Lower lobe of right lung (tissue), 2 donors: ENCODE measurements at places on chromosomes 5 and 9. TPM values are rescaled to one million over a fixed set of nuclear protein-coding genes. Genes with fewer than 3 reads are reported as not detected.

GRCh38 chr5:39520232-39520572, 95.4 kb upstream of the DAB2 start:
- DNase-seq: no peak

DNA sequence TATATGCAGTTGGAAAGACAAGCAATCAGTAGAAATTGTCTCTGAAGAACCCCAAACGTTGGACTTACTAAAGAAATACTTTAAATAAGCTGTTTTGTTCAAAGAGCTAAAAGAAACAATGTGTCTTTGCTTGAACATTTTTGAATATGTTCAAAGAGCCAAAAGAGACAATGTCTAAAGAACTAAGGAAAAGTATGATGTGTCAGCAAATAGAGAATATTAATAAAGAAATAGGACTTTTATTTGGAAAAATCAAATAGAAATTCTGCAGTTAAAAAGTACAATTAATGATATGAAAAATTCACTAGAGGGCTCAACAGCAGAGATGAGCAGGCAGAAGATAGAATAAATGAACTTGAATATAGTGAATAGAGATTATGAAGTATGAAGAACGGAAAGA, 19.2 kb downstream of the TAS2R1 start:
- no peak for DNase-seq

- no peak for DNase-seq
These were observed 66.0 kb downstream of the SH3PXD2B start for GRCh38 chr5:172388246-172388733.

- no peak for DNase-seq
These were observed 313.8 kb downstream of the FAM170A start for GRCh38 chr5:119943148-119943547.

DNA sequence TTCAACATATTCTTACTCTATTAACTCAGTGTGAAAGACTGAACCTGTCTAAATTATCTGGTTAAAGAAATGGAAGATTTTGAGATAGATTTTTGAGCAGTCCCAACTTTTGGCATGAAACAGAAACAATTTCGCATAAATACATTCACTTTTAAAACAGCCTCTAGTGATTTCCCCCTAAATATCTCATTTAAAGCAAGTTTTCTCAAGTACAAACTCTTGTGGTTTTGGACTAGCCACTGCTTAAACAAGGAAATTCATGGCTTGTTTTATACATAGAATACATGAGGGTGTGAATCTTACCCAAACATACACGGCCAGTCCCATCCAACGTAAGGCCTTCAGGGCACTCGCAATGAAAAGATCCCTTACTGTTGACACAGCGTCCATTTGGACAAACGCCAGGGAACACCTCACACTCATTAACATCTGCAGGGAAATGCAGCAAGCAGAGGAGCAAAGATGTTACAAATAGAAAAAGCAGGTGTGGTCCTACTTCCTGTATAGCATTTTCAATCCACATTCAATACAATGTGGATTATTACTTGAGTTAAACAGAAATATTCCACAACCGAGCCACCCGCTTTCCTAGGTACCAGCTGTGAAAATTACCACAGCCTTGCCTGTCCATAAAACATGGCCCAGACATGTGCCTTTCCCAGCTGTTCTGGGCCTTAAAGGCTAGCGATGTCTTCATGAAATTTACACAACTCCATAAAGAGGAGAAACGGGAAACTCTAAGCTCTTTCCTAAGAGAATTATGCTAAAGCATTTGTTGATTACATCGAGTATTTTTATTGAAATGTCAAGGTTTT, 188.8 kb downstream of the FBN2 start:
- no peak for DNase-seq

DNA sequence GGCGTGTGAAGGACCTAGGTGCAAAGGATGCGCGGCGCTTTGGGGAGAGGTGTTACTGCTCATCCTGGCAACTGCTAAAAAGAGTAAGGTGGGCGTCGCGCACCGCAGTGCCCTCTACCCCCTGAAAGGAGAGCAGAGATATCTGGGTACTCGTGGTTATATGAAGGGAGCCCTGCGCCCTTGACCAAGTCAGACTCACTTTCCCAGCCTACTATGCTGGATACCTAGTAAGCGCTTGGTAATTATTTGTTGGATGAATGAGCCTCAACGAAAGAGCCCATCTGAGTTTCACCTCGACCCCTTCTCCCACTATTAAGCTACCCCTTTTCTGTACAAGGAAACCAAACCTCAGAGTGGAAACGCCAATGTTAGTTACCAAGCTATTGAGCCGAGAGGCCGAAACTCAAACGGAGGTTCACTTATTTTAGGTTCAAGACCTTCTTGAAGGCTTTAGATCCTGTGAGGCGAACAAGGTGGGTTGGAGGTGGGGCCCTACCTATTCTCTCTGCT, 8.0 kb downstream of the LHX6 start:
- DNase-seq: no peak

GRCh38 chr9:101191723-101192122, 163.2 kb downstream of the PLPPR1 start:
- no peak for DNase-seq

DNA sequence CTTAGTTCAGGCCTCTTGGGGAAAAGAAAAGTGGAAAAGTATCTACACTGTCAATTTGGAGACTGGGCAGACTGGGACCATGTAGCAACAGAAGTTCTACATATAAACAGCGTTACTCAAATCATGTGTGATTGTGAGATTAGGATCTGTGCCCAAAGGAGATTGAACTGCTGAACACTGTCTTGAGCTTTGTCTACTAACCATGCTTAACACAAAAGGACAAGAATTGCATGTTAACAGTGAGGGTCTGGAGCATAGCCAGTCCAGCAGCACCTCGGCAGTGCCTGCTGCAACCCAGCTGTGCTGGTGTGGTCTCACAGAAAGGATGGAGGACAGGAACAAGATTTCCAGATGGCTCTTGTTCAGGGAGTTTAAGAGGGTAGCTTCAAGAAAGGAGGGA, 5.7 kb downstream of the PAM start:
- no peak for DNase-seq

DNA sequence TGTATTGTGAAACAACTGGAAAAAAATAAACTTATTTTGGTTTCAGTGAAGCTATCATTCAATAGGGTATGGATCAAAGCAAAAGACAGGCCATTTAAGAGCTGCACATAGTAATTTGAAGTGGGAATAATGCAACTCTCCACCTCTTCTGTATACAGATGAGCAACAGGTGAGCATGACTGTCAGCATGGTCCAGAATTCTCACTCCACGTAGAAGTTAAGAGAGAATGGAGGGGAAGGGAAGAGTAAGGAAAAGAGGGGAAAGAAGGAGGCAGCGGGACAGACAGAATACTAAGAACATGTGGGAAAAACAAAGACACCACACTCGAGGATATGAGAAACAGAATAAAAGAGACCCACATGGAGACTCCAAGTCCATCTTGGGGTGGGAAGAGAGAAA, 396.1 kb upstream of the GRIA1 start:
- DNase-seq: no peak

- DNase-seq: no peak
These were observed 37.5 kb downstream of the NAA35 start for GRCh38 chr9:85978496-85978895.

GRCh38 chr9:126630458-126631237, 16.9 kb downstream of the LMX1B start:
- no peak for DNase-seq

DNA sequence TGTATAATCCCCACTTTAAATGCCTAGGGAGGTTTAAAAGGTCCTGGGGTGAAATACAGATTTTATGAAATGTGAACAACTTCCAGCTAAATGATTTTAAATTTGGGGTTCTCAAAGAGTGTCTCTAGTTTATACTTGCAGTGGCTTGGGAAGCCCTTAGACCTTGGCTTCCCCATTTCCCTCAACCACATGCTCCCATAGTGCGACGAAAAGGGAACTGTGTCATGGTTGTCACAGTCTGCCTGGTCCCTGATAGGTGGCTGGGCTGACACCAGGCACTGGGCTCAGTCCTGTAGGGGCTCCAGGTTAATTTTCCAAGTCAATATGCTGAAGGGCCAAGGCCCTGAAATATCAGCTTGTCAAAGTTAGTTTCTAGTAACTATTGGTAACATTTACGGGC, 10.4 kb upstream of the CXCL14 start:
- no peak for DNase-seq

GRCh38 chr5:136491806-136492205, 126.5 kb upstream of the TRPC7 start:
- DNase-seq: no peak

DNA sequence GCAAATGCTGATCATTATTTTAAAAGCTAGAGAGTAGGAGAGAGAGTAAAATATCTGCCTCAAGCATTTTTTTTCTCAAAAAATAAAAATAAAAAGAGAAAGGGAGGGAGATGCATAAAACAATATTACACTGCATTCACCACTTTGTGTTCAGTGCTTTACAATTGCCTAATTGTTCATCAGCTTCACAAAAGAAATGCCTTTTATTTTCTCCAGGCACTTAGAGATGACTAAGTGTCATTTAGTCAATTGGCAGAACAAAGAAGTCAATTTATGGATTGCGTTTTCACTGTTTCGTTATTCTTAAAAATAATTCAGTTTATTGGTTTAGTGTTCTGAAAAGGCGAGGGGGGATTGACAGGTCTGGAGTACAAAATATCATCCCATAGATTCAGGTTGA, 232.5 kb upstream of the CCNH start:
- DNase-seq: no peak

GRCh38 chr9:87766697-87767096, 40.8 kb downstream of the CTSL start:
- no peak for DNase-seq

- no peak for DNase-seq
These were observed 42.3 kb upstream of the NOTCH1 start for GRCh38 chr9:136587944-136588662.

GRCh38 chr5:123907349-123907748, 395.4 kb downstream of the CSNK1G3 start:
- DNase-seq: no peak

DNA sequence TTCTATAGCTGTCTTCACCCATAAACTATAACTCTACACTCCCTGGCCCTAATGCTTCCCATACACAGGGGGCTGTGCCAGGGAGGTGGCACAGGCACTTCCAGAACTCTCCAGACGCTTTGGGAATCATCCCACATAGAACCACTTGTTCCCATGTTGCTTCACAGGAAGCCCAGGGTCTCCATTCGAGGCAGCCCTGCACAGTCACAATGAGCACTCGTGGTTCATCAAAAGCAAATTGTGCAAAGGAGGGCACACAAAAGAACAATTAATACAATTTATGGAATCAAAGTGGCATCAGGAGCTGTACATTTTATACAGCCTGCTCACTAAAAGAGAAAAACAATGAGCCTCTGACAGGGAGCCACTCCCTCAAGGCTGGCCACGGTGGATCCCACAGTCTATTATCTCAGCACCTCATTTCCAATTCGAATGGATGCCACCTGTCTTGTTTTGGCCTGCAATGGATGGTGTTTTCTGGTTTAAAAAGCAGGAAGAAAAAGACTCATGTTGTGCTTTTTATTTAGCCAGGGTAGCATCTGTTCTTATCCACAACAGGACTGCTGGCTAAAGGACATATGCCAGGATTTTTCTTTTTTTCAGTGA, 354.8 kb downstream of the ENC1 start:
- DNase-seq: no peak

- DNase-seq: no peak
These were observed 198.0 kb upstream of the MVB12B start for GRCh38 chr9:126128494-126129142.

GRCh38 chr9:115972843-115973595, 180.6 kb upstream of the PAPPA start:
- DNase-seq: no peak

DNA sequence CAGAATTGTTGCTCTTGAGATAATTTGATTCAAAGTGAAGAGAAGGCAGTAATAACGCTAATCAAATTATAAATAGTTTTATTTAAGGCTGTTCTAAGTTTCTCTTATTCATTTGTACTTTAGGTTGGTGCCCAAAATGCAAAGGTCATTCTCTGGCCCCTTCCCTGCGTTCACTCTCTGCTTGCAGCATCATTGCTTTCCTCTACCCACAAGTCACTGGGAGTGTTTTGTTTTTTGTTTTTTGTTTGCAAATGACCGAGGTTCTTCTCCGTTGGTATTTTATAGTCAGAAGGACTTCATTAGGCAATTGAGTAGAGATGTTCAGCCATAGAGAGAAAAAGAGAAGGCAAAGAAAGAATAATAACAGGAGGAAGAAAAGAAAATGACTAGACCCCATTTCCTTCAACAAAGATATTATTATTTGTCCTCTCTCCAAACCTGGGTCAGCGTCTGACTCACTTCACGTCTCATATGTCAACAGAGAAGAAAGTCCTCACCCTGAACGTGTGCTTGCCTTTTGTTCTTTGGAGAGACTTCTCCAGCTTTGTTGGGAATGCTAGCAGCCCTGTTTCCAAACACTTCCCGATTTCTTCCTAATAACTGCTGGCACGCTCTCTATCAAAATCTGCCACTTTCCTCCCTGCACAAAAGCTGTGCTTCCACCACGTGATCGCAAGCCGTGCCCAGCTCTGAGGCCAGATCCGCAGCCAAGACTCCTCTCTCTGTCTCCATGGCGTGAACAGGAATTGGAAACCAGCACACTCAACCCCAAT, 119.8 kb downstream of the EBF1 start:
- no peak for DNase-seq

DNA sequence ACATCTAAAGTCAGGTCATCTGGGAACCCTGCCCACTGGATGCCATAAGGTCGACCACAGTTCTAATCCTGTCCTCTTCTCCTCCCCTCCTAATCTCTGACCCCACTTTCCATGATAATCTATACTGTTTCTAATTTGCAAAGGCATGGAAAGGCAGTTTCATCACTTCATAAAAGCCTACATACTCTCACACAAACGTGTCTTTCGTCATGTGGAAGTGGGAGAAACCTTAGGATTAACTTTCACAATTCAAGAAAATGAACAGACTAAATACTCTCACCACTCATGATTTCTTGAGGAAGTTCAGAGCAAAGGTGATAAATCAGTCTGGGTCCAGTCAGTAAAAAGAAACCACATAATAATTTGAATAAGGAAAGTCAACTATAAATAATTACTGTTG, 5.5 kb downstream of the FANCC start:
- DNase-seq: no peak

ARHGEF28 gene
- 30.4 TPM for total RNA-seq

RAB3C gene
- total RNA-seq: 0.30 TPM

SLC23A1 gene
- total RNA-seq: 1.4 TPM

CDC20B gene
- 0.24 TPM for total RNA-seq

PLPP7 gene
- 1.7 TPM for total RNA-seq

KCNV2 gene
- not detected for total RNA-seq

BARHL1 gene
- not detected for total RNA-seq

SEMA6A gene
- 44.3 TPM for total RNA-seq

TRIP13 gene
- total RNA-seq: 1.0 TPM

PCDHGA10 gene
- 5.4 TPM for total RNA-seq

C9orf153 gene
- 0.95 TPM for total RNA-seq

MYO10 gene
- 51.5 TPM for total RNA-seq

CBY3 gene
- not detected for total RNA-seq

GABRA1 gene
- total RNA-seq: not detected
